Germinal center (tissue), 1 donor: ENCODE measurements at places on chromosomes 2 and 18.

DNA sequence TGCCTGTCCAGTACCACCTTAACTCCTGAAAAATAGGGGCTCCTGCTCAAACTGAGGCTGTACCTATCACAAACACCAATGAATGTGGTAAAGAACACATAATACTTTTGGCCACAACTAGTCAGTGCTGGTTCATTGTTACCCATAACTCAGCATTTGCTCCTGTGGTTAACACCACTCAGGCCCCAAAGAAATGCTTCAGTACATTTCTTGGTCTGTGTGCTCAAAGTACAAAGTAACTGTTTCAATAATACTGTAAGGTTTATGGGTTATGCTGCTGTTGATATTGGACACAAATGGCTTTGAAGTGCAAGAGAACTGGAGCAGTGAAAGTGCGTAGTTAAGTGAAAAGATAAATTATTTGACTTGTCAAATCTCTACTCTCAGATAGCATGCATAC, 95.0 kb upstream of the TACR1 start:
- DNase-seq: no peak

GRCh38 chr2:218000136-218000535, 2.7 kb downstream of the TNS1 start:
- DNase-seq: no peak

DNA sequence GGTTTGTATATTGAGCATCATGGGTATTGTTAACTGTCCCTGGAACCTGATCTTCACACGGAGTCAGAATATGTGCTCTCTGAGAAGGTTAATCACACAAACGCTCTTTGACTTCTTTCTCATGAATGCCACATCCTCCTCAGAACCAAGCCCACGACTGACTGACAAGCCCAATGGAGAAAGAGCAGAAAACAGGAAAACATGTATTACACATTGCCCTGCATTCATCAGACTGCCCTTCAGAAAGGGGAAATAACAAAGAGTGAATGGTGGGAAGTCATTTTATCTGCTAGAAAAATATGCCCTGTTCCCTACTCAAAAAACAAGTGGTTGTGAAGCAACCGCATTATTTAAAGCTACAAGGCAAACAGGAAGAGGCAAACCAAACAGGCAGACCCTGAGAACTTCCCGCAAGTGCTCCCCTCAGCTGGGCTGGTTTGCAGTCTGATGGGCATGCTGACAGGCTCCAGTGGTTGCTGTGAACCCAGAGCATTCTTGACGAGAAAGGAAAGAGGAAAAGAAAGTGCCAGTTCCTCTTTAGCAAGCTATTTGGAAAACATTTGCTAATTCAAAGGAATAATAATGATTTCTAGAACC, 172.9 kb upstream of the SETBP1 start:
- DNase-seq: peak; percentile 59

DNA sequence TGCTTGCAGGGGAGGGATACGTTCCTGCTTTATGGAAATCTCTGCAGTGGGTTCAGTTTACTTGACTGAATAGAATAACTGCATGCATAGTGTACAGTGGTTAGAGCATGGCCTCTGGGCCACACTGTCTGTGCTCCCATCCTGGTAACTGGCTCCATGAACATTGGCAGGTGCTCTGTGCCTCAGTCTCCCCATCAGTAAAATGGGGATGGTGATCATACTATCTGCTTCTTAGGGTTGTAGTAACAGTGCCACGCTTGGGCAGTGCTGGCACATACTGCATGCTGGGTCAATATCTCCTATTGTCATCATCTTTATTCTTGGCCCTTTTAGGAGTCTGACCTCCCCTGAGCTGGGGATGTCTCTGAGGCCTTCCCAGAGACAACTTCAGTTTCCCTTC, 117.3 kb downstream of the CTIF start:
- DNase-seq: no peak

- DNase-seq: no peak
These were observed 211.3 kb downstream of the CYP26B1 start for GRCh38 chr2:71936076-71937030.

- DNase-seq: no peak
These were observed 672.1 kb upstream of the FANCL start for GRCh38 chr2:58913082-58913726.

- DNase-seq: no peak
These were observed 63.1 kb downstream of the MBP start for GRCh38 chr18:77069482-77069881.

DNA sequence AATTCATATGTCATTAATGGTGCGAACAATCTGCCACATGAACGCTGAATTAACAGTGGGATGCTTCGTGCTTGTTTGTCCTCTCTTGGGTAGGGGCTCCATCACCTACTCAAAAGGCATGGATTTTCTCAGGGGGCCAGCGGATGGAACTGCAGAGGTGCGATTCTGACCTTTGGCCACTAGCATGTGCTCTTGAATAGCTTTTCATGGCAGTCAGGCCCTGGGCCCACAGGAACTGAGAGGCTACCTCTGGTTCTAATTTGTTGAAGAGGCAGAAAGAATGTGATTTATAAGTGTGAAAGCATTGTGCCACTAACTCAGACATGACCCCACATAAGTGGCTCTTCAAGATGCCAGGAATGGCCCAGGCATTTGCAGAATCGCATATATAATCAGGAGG, 283.2 kb downstream of the INSIG2 start:
- no peak for DNase-seq

GRCh38 chr2:231488331-231488730, 24.0 kb upstream of the NCL start:
- no peak for DNase-seq

- DNase-seq: no peak
These were observed 1.2 kb downstream of the EPB41L3 start for GRCh38 chr18:5542515-5543035.
